ENCODE measurements at places on chromosomes 2 and 18.

DNA sequence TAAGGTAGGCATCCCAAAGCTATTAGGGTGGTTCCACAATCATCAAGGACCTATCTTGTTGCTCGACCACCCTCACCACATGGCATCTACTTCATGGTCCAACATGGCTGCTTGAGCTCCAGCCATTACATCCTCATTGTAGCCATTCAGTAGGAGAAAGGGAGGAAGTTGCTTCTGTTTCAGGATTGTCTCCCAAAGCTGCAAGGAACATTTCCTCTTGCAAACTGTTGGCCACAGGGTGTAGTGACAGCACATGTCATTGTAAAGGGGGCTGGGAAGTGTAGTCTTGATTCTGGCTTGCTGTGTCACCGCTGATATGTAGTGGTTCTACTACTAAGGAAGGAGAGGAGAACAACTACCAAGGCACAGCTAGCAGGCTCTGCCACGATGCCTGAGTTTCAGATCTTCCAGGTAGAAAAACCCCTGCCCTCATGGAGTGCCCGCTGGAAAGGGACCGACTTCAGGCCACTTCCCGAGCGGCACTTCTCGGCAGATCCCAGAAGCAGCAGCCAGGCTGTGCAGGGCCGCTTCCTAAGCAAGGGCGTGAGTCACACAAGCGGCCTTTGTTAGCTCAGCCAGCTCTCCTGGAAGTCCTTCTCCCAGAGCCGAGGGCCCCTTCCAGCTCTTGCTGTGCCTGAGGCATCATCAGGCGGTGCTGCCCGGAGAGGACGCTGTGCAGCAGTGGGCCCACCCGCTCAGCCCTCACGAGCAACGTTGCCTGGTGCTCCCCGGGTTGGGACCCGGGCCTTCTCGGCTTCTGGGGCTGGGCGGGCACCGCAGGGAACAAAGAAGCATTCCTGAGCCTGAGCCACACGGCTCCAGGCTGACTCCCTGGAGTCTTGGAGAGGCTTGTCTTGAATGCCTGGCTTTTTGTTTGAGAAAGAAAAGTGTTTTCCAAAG lies 58.2 kb downstream of the HS6ST1 start:
- DNase-seq = no peak

- DNase-seq = no peak
Observed at GRCh38 chr2:154527962-154528361, 170.5 kb upstream of the KCNJ3 start.

DNA sequence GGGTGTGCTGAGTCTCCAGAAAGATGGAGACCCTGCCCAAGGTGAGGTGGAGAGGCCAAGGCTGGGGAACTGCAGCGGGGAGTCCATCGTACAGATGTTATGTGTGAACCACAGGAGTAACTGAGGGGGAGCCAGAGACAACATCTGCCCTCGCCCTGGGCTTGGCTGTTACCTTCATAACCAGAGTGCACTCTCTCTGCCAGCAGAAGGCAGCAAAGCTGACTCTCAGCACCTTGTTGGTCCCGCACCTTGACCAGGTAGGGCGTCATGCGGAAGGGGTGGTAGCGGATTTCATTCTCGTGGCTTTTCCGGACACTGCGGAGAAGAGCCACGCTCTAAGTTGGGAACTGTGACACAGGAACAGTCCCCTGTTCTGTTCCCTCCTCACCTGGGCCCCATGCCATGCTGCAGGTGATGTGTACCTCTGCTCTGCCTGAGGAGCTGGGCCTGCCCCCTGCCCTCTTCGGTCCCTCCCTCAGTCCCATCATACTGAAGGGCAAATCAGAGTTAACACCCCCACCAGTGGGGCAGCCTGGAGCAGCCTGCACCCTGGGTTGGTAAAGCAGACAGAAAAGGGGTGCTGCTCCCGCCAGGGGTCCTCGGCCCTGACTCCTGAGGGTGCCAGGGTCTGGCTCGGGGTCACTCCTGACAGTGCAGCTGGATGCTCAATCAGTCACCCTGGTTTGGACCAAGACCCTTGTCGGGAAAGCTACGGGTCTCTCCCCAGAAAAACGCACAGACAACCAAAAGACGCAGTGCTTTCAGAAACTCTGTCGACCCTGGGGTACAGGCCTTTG lies 20.3 kb downstream of the PER2 start:
- DNase-seq = no peak

- DNase-seq = no peak
Observed at GRCh38 chr2:173214213-173214612, 138.6 kb downstream of the MAP3K20 start.

- no peak for DNase-seq
Observed at GRCh38 chr2:105796791-105797190, 52.1 kb downstream of the NCK2 start.

DNA sequence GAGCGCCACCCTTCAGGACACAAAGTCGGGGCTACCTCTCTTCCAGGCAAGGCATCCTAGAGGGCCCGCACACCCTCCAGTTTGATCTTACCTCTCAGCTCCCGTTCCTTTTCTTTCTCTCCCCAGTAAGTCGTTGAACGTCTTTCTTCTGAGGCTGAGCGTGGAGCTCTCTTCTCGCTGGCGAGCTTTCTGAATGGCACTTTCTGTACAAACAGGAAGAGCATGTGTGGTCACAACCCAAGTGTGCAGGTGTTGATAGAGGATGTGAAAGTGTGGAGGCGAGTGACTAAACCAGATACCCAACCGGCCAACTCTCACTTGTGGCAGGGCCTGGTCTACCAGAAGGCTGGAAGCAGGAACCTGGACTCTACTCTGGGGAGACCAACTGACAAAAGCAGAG lies at the start of gene AFF3:
Gene AFF3 (minus strand): TSS at position 198 of the 400 bp plus-strand sequence. CDS start 38,136 bp downstream, outside the sequence.
- peak; percentile 5 for DNase-seq

DNA sequence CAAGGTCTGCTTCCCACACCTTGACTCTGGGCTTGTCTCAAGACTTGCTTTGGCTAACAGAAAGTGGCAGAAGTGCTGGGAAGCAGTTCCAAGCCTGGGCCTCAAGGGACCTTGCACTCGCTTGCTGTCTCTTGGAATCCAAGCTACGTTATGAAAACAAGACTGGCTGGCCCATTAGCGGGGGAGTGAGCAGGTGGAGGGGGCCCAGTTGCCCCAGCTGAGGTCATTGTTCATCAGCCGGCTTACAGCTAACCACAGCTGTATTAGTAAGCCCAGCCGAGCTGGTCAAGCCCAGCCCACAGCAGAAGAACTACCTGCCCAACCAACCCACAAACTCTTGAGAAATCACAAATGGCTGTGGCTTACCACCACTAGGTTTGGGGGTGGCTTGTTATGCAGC lies 63.1 kb downstream of the MARCO start:
- DNase-seq = no peak

- DNase-seq = no peak
Observed at GRCh38 chr18:75678627-75679026, 251.1 kb upstream of the SMIM21 start.

DNA sequence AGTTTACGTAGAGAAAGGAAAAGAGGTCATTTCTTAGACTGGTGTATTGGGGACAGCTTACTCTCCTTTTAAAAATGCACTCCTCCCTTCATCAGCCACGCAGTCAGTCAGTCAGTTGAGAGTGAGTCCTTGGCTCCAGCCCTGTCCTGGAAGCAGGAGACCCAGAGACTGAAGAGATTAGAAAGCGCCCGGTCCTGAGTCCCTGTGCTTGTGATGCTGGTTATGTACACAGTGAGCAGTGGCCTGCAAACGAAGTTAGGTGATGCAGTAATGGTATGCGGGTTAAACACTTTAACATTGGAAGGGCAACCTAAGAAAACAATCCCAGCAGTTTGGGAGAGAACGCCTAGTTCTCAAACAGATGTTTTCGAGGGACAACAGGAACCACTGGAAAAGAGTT lies 6.3 kb upstream of the ASB1 start:
- DNase-seq = no peak

GRCh38 chr2:9774266-9774665 lies 69.0 kb upstream of the TAF1B start:
- DNase-seq = no peak

DNA sequence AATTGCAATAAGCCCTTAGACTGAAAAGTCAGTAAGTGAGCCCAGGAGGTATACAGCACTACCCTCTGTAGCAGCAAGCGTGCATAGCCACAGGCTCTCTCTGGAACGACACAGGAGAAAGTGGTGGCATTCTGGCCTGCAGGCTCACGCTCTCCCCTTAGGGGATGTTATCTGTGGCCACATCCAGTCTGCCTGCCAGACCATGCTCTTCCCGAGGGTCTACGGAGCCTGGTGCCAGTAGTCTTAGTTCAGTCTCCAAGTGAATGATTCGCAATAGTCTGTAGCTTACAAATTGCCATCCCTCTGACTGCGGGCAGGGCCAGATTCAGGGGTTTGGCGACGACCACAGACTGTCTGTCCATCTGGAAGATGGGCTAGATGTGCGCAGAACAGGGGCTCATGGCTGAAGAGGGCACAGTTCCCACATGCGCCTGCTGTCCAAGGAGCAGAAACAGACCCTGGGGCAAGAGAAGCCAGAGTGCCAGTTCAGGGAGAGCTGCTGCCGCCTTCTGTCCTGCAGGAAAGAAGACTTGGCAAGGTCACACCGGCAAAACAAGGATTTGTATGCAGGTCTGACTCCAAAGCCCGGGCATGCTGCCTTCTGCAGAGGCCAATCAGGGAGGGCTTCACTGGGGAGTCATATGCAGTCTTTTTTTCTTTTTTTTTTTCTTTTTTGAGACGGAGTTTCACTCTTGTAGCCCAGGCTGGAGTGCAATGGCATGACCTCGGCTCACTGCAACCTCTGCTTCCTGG lies 3.5 kb upstream of the KLF11 start:
- no peak for DNase-seq

GRCh38 chr2:217994776-217995274 lies 8.0 kb downstream of the TNS1 start:
- DNase-seq = no peak

- DNase-seq = no peak
Observed at GRCh38 chr2:181738074-181738473, 57.8 kb upstream of the NEUROD1 start.

DNA sequence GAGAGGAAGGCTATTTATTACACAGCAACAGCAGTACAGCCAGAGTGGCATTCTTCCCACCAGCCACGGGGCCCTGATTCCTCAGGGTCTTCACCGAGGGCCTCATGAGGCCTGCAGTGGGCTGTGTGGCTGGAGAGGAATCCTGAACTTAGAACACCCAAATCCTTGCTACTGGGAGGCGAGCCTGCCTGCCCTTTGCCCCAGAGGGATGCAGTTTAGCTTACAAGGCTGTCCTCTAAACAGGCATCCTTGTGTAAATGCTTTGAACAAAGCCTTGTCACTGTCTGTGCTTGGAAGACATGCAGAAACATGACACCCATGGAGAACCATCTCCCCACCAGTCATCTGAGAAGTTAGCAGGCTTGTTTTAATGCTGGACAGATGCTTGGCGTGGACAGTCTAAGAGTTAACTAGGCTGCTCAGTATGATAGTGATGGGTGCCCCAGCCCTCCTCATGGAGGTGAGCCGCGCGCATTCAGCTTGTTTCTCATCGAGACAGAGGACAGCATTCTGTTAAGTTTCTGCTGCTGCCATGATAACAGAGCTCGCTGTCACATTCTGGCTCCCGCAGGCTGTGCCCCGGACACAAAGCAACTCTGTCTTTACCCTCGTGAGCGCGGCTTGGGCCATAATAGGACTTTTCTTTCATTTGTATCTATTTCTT lies 42.9 kb downstream of the ADI1 start:
- no peak for DNase-seq

DNA sequence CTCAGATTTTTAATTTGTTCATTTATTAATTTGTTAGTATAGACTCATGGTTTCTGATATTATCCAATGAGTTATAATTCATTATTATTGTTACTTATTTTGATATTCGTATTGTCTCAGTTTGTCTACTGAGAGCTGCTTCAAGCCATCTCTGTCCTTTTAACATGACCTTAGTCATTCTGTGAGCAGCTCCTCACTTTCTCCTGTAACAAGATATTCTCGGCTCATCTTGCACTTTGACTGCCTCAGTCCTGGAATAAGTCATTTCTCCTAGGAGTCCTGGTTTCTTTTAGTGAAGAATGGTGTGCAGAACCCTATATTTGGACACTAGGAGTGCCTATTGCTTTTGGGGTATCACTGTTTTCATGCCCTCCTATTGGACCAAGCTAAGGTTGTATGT lies 13.2 kb downstream of the ASB1 start:
- DNase-seq = no peak

DNA sequence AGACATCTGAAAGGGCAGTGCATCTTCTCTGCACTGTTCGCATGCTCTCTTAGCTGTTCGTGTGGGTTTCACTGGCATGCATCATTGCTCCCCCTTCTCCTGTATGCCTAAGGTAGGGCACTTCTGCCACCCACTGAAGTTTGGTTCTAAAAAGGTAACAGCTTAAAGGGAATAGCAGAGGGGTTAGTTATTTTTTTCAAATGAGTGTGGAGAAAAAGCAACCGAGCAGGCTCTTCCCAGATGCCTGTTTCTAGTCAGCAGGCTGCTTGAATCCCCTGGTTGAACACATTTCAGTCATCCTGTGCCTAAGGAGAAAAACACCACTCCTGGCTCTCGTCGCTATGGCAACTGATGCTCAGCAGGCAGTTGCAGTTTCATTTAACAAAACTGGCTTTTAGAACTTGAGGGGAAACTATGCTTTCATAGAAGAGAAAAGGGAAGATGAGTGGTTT lies 69.8 kb upstream of the GALNT3 start:
- DNase-seq = no peak

GRCh38 chr2:112658301-112658700 lies 12.6 kb downstream of the SLC20A1 start:
- no peak for DNase-seq

DNA sequence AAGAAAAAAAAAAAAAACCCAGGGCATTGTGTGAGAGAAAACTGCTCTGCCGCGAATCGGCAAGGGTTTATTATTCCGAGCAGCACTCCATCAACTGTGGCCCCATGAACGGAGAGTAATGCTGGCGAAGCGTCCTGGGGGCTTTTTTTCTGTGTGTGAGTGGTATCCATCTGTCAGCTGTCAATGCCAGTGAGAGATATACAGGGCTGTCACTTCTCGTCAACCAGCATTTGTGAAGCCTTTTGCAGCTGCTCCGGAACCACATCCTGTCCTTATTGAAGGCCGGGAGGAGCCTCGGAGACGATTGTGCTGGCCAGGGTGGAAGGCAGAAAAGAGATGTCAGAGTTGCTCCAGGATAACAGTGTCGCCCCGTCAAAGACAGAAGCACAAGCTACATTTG lies 356.9 kb upstream of the SMIM21 start:
- DNase-seq = no peak

DNA sequence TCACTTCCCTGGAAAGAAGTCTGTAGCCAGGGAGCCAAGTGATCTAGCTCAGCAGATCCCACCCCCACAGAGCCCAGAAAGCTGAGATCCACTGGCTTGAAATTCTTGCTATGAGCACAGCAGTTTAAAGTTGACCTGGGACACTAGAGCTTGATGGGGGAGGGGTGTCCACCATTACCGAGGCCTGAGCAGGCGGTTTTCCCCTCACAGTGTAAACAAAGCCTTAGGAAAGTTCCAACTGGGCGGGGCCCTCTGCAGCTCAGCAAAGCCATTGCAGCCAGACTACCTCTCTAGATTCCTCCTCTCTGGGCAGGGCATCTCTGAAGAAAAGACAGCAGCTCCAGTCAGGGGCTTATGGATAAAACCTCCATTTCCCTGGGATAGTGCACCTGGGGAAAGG lies 887.2 kb upstream of the LRATD1 start:
- DNase-seq = no peak

GRCh38 chr2:113827426-113827825 lies 62.5 kb upstream of the ACTR3 start:
- no peak for DNase-seq

- DNase-seq = no peak
Observed at GRCh38 chr2:99801327-99801901, 311.6 kb upstream of the REV1 start.

- DNase-seq = no peak
Observed at GRCh38 chr2:46211461-46211860, 85.7 kb upstream of the EPAS1 start.
